Stimulated activated CD4-positive, alpha-beta T cell treated with anti-CD3 and anti-CD28 coated beads, Interleukin-12 subunit alpha, Interleukin-12 subunit beta, amount 100 ng/mL, for 4 hours (primary cell): ENCODE measurements at places on chromosomes 12 and 14.

DNA sequence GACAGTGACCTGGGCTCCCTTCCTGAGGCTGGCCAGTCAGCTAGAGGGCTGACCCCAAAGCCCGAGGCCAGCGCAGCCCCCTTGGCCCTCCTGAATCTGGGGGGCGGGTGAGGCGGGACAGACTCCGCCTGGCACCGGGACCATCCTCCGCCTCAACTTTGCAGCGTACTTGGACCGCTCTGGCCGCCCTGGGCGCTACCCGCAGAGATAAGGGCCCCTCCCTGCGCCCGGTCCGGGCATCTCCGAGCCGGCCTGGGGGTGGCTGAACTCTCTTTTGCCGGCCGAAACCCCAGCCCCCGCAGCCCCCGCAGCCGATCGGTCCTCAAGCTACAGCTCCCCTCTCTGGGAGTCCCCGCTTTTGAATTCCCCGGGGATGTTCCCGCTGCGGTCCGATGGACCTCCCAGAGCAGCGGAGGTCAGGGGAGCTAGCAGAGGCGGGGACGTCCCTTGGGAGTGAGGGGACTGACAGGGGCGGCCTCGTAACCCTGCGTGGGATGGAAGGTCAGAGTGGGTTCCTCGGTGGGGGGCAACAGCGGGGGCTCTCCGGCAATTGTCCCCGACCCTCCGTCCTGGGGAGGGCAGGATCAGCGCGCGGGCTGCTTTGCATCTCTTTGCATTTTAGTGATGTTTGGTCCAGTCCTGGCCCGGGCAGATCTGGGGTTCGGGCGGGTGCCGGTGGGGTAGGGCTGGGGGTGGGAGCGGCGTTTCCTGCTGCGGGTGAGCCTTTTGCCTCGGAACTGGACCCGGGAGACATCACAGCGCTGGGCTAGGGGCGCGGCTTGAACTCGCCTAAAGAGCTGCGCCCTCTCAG lies at the start of gene CRIP1:
TSS of gene CRIP1 (plus strand) at position 724 of the 811 bp plus-strand sequence. CDS start 374 bp downstream, outside the sequence.
- DNase-seq: no peak

DNA sequence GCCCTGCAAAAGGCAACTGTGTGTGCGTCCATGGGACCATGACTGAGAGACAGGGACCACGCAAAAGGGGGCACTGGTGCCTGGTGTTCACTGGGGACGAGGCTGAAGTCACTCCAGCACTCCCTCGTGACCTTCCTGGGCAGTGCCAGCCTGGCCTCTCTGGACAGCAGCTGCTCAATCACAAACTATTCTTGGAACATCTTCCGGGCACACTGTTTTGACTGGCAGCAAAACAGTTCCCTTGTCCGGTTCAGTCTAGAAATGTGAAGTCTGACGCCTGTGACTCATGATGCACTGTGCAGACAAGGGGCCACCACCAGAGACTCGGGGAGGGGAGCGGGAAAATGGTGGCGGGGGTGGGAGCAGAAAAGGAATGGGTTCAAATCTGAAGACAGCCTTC lies 20.8 kb downstream of the SNRNP35 start:
- DNase-seq: no peak

GRCh38 chr14:103057028-103057371 lies 349 bp downstream of the CDC42BPB start:
- no peak for DNase-seq

- no peak for DNase-seq
Measured at GRCh38 chr12:76976777-76977382, 88.5 kb downstream of the E2F7 start.

- no peak for DNase-seq
Measured at GRCh38 chr14:65169351-65169750, 67.0 kb upstream of the MAX start.

- DNase-seq: no peak
Measured at GRCh38 chr12:4630262-4630661, 18.6 kb downstream of the AKAP3 start.

DNA sequence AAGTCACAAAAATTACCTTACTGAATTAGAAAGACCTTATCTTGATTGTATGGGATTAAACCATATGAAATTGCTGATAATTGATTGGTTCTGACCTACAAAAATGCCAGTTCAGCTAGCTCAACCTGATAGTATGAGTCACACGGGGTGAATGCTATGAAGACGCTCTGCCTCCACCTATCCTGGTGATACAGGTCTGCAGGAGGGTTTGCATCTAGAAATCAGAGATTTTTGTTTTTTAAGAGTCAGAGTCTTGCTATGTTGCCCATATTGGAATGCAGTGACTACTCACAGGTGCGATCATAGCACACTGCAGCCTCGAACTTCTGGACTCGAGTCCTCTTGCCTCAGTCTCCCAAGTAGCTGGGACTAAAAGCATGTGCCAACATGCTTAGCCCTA lies 120.4 kb downstream of the HMGA2 start:
- no peak for DNase-seq

- DNase-seq: no peak
Measured at GRCh38 chr12:11823043-11823442, 173.6 kb downstream of the ETV6 start.

DNA sequence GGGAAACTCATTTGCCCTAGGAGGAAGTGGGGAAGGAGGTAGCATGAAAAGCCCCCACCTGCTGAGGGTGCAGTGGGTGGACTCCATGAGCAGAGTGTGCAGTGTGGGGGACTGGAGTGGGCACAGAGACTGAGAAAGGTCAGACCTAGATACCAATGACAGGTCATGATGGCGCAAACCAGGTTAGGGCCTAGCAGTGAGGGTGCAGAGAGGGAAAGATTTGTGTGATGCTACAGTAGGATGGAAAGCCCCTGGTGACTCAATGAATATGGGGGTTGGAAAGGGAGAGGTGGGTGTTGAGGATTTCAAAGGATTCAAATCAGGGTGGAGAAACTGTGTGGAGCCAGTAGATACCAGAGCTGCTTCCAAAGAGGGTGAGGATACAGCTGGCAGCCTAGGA lies 319.2 kb downstream of the DPF3 start:
- no peak for DNase-seq

DNA sequence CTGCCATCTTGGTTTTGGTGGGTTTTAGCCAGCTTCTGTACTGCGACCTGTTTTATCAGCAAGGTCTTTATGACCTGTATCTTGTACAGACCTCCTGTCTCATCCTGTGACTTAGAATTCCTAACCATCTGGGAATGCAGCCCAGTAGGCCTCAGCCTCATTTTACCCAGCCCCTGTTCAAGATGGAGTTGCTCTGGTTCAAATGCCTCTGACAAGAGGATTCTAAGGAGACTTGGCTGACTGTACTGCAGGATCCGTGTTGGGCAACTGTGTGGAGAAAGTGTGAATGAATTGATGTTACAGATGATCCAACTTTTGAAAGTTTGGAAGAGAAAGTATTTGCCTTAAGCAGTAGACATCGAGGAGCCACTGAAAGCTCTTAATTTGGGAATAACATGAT lies 91.0 kb downstream of the TTLL5 start:
- no peak for DNase-seq

GRCh38 chr12:85352016-85352415 lies 72.0 kb downstream of the ALX1 start:
- DNase-seq: no peak

- no peak for DNase-seq
Measured at GRCh38 chr12:88339966-88340365, 197.9 kb downstream of the TMTC3 start.

- DNase-seq: no peak
Measured at GRCh38 chr14:65132855-65133254, 30.5 kb upstream of the MAX start.

GRCh38 chr14:105071326-105071725 lies 6.1 kb upstream of the GPR132 start:
- no peak for DNase-seq

GRCh38 chr12:45668641-45669040 lies 60.9 kb upstream of the ARID2 start:
- no peak for DNase-seq

DNA sequence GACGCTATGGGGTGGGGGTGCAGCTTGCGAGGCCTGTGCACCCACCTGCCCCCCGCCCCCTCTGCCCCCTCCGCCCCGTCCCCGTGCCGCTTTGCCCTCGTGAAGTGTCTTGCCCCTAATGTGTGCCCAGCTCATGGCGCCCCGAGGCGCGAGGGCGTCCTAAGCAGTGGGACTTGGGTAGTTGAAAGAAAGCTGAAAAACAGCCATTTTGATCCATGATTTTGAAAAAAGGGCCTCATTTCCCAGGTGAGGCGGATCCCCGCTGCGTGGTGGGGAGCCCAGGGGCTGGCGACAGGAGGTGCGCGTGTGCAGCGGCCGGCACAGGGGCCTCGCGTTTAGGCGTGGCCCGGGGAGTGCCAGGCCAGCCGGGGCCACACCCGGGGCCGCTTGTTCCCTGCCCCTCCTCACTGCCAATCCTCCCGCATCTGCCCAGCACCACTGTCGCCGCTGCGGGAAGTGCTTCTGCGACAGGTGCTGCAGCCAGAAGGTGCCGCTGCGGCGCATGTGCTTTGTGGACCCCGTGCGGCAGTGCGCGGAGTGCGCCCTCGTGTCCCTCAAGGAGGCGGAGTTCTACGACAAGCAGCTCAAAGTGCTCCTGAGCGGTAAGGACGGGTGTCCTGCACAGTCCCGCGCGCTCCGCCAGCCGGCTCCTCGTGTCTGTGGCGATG lies 11.8 kb downstream of the ZFYVE21 start:
- no peak for DNase-seq

GRCh38 chr12:59121451-59121850 lies 201.1 kb upstream of the LRIG3 start:
- no peak for DNase-seq

DNA sequence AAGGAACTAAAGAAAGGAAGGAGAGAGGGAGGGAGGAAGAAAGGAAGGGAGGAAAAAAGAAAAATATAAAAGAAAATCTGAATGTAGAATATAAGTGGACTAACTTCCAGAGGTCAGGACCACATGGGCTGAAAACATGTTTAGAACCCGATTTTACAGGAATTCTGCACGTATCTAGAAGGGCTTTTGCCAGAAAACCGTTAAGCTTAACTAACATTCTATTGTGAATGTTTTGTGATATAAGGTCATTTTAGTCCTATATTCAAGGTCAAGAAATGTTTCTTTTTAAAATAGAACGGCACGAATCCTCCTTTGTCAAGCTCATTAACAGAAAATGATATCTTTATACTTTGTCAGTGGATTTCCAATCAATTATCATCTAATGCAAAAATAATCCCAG lies 13.1 kb downstream of the PTCSC3 start:
- DNase-seq: no peak

GRCh38 chr12:116423094-116423493 lies 136.1 kb upstream of the MAP1LC3B2 start:
- DNase-seq: no peak

- DNase-seq: no peak
Measured at GRCh38 chr12:50727466-50727865, 36.4 kb upstream of the ATF1 start.

DNA sequence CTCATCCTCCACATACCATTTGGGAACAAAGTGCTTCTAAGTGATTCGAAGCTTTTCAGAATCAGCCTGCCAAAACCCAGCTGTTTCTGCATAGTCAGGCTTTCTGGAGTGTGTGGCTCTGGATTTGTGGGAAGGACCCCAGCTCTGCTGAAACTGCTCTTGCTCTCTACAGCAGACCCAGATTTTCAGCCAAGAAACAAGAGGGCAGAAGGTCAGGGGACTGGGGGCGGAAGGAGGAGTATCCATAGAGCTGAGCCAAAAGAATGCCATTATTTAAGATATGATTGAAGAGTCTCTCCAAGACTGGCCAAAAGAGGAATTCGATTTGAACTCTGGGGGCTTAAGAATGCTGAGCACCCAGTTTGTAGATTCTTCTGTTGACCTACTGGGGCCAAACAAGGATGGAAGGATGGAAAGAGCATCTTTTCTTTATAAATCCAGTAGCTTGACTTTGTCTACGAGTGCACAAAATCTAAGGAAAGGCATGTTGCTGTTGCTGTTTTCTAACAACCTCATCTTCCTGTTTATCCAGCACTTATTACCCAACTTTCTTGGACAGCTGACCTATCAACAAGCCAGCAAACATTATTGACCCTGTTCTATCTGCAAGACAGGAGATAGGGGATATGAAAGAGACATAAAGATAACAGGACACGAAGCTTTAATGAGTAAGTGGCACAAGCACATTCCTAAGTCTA lies 29.2 kb downstream of the FBLN5 start:
- no peak for DNase-seq

- DNase-seq: no peak
Measured at GRCh38 chr12:52061470-52062166, 8.2 kb upstream of the ATG101 start.

- no peak for DNase-seq
Measured at GRCh38 chr12:30598889-30599288, 96.8 kb downstream of the IPO8 start.
